CD4-positive, CD25-positive, alpha-beta regulatory T cell (primary cell): ENCODE measurements at places on chromosomes 11 and 22. TPM values are rescaled to one million over a fixed set of nuclear protein-coding genes. Genes with fewer than 3 reads are reported as not detected.

DNA sequence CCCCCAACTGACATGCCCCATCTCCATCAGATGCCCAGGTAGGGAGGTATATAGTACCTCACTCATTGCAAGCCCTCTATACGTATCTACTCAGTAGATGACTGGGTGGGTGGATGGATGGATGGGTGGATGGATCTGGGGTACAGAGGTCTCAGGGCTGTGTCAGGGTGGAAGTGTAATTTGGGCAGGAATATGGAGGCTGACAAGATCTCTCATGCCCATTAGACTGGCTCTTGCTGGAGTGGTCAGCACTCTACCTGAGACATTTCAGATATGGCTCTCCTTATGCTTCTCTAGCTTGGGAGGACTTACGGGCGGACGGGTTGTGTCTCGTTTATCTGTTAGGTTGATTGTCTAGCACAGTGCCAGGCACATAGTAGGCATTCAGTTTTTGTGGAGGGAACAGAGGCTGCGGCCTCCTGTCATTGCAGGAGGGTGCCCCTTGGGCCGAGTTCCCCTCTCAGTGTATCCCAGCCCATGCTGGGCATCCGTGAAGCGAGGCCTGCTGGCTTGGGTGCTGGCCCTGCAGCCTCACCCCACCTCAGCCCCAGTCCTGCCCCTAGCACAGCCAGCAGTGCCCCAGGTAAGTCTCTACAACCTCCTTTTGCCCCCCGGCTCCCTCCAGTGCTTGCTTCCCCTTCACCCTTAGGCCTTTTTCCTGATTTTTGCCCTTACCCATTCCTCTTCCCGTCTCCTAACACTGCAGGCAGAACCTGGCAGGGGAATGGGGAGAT, 13.7 kb downstream of the ROBO3 start:
- H3K4me3 ChIP-seq, result no peak overlapping the region
- DNase-seq, result no peak
- H3K36me3 ChIP-seq, result no peaks in the 10 kb centered on the region

- no peak for DNase-seq
- no peaks in the 10 kb centered on the region for H3K36me3 ChIP-seq
- H3K4me1 ChIP-seq, result no peaks in the 10 kb centered on the region
- H3K27ac ChIP-seq, result no peak overlapping the region
- no peak overlapping the region for H3K4me3 ChIP-seq
Observed at GRCh38 chr11:44426119-44426518, 116.2 kb upstream of the ALX4 start.

HTR3B gene
- not detected for total RNA-seq

GRCh38 chr22:30861688-30862552, 106.7 kb downstream of the MORC2 start:
- H3K27ac ChIP-seq, result no peak overlapping the region
- no peak for DNase-seq
- H3K4me1 ChIP-seq, result no peaks in the 10 kb centered on the region
- H3K4me3 ChIP-seq, result no peak overlapping the region

DMC1 gene
- not detected for total RNA-seq

CEP57 gene
- 67.7 TPM for total RNA-seq

DNA sequence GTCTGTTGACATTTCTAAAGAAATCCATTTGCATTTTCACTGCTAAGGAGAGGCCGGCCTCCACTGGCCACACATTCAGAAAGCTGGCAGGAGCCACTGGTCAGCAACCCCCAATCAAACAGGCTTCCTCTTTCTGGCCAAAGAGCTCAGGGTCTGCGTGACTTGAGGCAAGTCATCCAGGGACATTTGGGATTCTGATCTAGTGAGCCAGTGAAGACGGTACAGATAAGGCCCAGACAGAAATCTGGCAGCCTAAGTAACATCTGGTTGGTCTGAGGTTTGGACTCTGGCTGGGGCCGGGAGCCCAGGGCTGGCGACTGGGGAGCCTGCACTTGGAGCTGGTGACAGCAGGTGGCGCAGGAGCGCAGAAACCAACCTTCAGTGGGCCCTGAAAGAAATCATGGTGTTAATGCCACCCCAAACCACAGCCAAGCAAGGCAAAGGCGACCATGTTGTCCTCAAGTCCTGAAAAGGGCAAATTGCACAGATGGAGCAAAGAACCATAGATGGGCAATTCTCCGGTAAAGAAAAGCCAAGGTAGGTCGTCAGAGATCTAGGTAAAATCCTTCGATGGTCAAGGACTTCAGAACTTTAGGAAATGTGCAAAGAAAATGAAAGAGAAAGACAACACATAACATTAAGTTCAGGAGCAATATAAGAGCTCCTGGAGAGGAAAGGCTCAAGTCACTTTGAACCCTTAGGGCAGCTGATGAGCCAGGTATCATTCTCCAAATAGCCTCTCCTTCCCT, 99.4 kb upstream of the BLID start:
- peak; percentile 13 for DNase-seq
- H3K27ac ChIP-seq, result no peak overlapping the region
- no peak overlapping the region for H3K4me3 ChIP-seq
- H3K4me1 ChIP-seq, result no peaks in the 10 kb centered on the region
- H3K36me3 ChIP-seq, result no peaks in the 10 kb centered on the region
- H3K27me3 ChIP-seq, result no peaks in the 10 kb centered on the region

DNA sequence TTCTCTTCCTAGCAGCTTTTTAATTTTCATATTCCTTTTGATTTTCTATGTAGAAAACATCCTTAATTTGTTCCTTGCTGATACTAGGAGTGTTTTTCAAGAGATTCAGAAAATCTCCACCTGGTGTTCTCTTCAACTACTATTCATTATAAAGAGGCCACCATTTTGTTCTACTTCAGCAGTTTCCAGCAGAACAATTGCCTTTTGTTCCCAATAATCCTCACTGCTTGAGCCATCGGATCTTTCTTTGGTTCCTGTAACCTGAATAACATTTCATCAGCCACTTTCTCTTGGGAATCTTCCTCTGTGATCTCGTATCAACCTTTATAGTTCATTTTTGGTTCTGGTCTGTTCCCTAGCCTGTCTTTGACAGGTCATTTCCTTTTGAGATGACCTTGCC, 1.8 kb upstream of the OR10A5 start:
- no peak overlapping the region for H3K27ac ChIP-seq
- no peak for DNase-seq
- H3K4me3 ChIP-seq, result no peak overlapping the region
- H3K27me3 ChIP-seq, result peaks cover 4% of the 10 kb centered on the region

DNA sequence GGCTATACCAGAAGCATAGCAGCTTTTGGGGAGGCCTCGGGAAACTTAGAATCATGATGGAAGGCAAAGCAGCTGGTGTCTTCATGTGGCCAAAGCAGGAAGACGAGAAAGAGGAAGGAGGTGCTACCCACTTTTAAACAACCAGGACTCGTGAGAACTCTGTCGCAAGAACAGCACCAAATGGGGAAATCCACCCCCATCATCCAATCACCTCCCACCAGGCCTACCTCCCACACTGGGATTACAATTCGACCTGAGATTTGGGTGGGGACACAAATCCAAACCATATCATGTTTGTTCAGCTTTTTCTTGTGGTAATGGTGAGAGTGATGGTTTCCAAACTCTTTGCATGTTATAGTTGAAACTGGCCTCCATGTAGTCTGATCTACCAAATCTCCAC, 32.5 kb upstream of the OR10D3 start:
- no peaks in the 10 kb centered on the region for H3K27me3 ChIP-seq
- H3K27ac ChIP-seq, result no peak overlapping the region
- DNase-seq, result no peak
- no peaks in the 10 kb centered on the region for H3K4me1 ChIP-seq

UFD1 gene
- 97.7 TPM for total RNA-seq

DNA sequence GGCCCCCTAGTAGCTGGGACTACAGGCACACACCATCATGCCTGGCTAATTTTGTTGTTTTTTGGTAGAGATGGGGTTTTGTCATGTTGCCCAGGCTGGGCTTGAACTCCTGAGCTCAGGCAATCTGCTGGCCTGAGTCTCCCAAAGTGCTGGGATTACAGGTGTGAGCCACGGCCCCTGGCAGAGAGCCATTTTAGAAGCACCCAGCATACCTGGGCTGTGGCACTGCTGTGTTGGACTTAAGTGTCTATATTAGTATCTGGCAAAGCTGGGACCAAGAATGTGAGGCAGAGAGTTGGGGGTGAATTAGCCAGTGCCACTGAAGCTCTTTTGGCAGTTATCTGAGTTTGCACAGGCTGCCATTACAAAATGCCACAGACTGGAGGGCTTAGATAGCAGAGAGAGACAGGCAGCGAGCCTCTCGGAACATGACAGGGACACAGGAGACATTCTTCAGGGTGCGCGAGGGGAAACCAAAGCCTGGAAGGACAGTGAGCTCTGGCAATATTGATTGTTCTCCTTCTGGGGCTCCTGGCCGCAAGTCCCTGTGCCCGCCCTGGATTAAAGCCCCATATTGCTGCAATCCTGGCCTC, 87.7 kb upstream of the ALX4 start:
- H3K4me3 ChIP-seq, result no peak overlapping the region
- no peak for DNase-seq
- H3K36me3 ChIP-seq, result no peaks in the 10 kb centered on the region
- no peaks in the 10 kb centered on the region for H3K27me3 ChIP-seq

DNA sequence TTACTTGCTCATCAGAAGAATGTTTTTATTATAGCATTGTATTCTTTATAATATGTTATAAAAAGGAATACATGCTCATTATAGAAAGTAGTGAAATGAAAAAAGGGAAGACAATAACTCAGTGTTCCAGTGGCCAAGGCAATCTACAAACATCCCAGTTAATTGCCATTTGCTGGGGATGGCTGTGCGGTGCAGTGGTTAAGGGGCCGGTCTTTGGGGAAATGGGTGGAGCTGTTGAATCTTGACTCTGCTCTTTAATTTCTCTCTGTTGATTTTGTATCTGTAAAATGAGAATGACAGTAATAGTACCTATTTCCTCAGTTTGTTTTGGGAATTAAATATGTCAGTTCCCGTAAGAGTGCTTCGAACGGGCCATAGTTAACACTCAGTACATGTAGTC, 212.7 kb upstream of the TBCEL start:
- no peak for DNase-seq
- H3K4me1 ChIP-seq, result no peaks in the 10 kb centered on the region
- no peak overlapping the region for H3K27ac ChIP-seq
- no peaks in the 10 kb centered on the region for H3K27me3 ChIP-seq
- no peaks in the 10 kb centered on the region for H3K36me3 ChIP-seq

DNA sequence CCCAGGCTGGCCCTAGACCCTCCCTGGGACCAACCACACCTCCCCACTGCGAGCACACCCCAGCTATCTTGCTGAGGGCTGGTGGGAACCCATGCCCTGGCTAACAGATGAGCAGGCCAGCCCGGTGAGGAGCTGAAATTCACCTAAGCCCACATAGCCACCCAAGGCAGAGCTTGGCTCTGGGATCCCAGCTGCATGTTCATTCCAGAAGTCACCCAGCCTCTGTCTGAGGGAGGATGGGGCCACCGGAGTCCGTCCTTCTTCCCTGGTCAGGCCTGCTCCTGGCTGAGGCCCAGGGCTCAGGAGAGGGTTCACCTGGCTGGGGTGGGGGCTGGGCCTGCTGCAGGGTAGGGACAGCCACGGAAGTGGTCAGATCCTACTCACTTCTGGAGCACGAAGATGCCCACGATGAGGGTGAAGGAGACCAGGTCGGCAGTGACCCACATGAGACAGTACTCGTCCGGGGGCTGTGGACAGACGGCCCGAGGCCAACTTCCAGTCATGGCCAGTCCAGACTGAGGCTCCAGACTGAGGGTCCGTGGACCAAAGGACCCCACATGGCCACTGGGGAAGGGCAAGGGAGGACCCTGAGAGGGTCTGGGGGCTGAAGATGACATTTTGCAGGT, 6.6 kb upstream of the KLHL35 start:
- no peaks in the 10 kb centered on the region for H3K27me3 ChIP-seq
- H3K4me1 ChIP-seq, result no peaks in the 10 kb centered on the region
- H3K36me3 ChIP-seq, result peaks cover 11% of the 10 kb centered on the region
- no peak for DNase-seq
- no peak overlapping the region for H3K4me3 ChIP-seq

DNA sequence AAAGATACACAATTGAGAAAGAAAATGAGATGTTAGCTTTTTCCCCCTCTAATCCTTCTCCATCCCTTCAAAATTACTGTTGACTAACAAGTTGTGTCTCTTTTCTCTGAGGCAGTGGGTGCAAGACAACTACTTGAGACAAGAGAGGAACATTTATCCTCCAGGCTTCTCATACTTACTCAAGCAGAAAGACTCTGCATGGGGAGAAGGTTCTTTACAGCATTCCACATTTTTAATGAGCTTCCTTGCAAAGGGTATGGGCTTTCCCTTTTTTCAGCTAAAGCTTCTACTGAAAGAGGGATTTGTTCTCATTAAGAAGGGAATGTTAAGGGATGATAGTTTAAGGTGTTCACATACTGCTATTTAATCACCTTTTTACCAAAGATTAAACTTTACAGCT, 47.8 kb downstream of the PAX6 start:
- no peak overlapping the region for H3K27ac ChIP-seq
- no peak for DNase-seq
- H3K27me3 ChIP-seq, result no peaks in the 10 kb centered on the region
- H3K4me3 ChIP-seq, result no peak overlapping the region
- no peaks in the 10 kb centered on the region for H3K4me1 ChIP-seq

- H3K4me1 ChIP-seq, result peaks cover 20% of the 10 kb centered on the region
- H3K4me3 ChIP-seq, result no peak overlapping the region
- H3K36me3 ChIP-seq, result no peaks in the 10 kb centered on the region
- no peak overlapping the region for H3K27ac ChIP-seq
- no peaks in the 10 kb centered on the region for H3K27me3 ChIP-seq
- no peak for DNase-seq
Observed at GRCh38 chr11:85698195-85698594, 12.2 kb upstream of the CCDC89 start.

GRCh38 chr11:62427630-62428233, 8.9 kb downstream of the SCGB1A1 start:
- H3K4me1 ChIP-seq, result peaks cover 21% of the 10 kb centered on the region
- H3K27me3 ChIP-seq, result no peaks in the 10 kb centered on the region
- no peak for DNase-seq
- H3K36me3 ChIP-seq, result no peaks in the 10 kb centered on the region
- H3K4me3 ChIP-seq, result peak overlapping the region; percentile 31

DNA sequence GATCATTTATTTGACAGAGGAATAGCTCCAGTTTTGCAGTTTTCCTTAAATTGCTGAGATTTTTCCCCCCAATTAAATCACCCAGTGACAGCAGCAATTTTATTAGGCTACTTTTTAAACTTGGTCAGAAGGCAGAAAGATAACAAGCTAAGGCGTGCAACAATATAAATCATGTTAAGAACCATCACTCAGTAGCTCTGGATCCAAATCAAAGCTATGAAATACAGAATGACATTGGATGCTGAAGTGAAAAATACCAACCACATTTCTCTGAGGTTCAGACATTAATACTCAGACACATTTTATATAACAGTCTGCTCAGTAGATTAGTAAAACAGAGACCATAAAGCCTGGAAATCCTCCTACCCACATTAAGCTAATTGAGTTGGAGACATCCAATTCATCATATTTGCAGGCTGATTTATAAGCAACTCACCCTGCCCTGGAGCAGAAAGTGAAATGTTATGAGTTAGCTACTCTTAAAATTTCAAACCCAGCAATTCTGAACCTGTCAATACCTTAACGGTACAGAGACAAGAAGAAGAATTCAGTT, 1108.4 kb downstream of the DLG2 start:
- no peaks in the 10 kb centered on the region for H3K36me3 ChIP-seq
- no peak overlapping the region for H3K4me3 ChIP-seq
- DNase-seq, result no peak
- H3K27ac ChIP-seq, result no peak overlapping the region
- H3K27me3 ChIP-seq, result no peaks in the 10 kb centered on the region
- no peaks in the 10 kb centered on the region for H3K4me1 ChIP-seq

MUC6 gene
- not detected for total RNA-seq

GRCh38 chr11:94567181-94567670, at the start of gene PIWIL4:
TSS of gene PIWIL4 (plus strand) at chr11:94567368. CDS start at chr11:94567519, 151 bp downstream.
- H3K4me3 ChIP-seq, result no peak within 1 kb of the TSS
- no peak within 1 kb of the TSS for H3K27ac ChIP-seq
- no peaks in the 10 kb centered on the region for H3K4me1 ChIP-seq
- no peaks in the 10 kb centered on the region for H3K27me3 ChIP-seq
